ENCODE measurements at places on chromosomes 12 and 14.

- no peak for DNase-seq
These were observed 493.2 kb upstream of the GARIN6 start for GRCh38 chr12:99154216-99154982.

DNA sequence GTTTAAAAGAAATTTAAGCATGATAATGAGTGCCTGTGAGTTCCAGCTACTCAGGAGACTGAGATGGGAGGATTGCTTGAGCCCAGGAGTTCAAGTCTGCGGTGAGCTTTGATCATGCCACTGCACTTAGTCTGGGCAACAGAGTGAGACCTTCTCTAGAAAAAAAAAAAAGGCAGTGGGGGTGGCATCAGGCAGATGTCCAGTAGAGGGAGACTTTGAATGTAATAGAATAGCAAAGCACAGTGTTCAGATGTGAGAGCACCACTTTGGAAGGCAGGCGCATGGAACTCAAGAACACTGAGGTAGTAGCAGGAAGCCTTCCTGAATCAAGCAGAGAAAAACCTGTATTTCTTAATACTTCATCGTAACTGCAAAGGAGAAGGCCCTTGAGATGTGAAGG, 394.5 kb upstream of the GARIN6 start:
- DNase-seq: no peak

- DNase-seq: peak; percentile 49
These were observed 6.7 kb downstream of the DDX47 start for GRCh38 chr12:12819752-12820311.

DNA sequence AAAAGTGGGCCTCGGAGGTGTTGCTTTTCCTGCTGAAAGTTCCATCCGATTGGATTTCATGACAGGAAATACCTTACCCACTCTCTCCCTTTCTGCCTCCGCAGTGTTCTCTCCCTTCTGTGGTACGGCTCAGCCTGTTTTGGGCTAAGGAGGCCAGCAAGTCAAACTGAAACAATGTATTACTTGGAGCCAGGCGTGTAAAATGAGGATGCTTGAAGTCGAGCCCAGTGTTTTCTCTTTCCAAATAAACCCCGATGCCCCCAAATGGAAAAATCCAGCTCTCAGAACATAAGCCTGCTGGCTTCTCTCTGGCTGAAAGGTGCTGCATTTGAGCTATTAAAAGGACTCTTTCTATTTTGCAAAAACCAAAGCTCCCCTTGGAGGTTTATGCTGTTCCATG, 124.7 kb downstream of the ZNF664 start:
- no peak for DNase-seq

DNA sequence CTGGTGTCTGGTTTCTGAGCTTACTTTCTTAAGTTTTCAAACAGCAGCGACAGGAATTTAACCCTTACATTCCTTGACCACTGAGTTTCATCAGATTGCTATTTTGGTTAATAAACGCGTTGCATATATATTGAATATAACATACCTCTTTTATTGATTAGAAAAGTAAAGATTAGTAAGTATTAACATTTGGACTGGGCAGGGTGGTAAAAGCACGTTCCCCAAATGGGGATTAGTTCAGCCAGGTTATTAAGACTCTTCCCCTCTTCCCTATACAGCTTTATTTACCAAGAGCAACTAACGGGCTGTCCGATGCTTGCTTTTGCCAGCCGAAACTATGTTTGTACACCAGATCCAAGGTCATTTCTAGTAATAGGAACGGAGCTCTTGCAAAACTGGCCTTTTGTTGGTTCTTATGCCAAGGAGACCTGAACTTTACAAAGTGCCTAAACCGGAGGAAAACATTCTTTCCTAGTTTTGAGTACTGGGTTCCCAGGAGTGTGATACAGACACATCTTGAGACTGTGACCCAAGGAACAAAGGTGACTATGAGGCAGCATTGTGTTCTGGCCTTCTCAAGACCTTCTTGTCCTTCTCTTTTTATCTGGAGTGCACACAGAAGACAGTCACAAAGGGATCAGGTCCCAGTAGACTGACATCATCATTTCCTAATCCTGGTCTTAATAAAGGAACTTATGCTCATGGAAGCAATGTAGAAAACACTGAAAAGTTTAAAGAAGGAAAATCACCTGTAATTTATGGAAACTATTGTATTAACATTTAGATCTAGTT, 2.6 kb downstream of the GLRX5 start:
- no peak for DNase-seq

DNA sequence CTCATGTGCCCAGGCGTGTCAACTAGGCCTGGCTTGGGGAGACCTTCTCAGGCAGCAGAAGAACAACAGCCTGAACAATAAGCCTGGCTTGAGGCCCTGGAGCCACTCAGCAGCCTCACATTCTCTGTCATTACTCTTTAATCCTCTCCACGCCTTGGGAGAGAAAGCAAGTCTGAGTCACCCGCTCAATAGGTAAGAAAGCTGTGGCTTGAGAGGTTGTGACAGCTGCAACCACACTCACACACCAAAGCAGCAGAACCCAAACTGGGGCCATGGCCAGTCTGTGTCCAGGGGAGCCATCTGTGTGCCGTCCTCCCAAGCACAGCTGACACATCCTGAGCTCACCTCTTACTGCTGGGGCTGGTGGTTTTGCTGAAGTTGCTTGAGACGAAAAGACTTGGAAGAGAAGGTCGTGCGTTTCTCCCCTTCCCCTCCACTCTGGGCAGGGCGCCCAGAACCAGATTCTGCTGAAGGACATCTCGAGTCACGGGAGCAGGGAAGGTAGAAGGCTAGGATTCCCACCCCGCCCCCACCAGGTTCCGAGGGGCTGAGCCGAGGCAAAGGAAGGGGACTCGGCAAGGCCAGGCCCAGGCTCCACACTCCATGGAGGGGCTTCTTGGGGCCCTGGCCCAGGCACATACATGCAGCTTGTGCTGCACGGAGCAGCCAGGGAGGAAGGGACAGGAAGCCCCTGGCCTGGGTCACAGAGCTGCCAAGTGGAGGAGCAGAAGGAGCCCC, 5.5 kb downstream of the TMEM63C start:
- no peak for DNase-seq

DNA sequence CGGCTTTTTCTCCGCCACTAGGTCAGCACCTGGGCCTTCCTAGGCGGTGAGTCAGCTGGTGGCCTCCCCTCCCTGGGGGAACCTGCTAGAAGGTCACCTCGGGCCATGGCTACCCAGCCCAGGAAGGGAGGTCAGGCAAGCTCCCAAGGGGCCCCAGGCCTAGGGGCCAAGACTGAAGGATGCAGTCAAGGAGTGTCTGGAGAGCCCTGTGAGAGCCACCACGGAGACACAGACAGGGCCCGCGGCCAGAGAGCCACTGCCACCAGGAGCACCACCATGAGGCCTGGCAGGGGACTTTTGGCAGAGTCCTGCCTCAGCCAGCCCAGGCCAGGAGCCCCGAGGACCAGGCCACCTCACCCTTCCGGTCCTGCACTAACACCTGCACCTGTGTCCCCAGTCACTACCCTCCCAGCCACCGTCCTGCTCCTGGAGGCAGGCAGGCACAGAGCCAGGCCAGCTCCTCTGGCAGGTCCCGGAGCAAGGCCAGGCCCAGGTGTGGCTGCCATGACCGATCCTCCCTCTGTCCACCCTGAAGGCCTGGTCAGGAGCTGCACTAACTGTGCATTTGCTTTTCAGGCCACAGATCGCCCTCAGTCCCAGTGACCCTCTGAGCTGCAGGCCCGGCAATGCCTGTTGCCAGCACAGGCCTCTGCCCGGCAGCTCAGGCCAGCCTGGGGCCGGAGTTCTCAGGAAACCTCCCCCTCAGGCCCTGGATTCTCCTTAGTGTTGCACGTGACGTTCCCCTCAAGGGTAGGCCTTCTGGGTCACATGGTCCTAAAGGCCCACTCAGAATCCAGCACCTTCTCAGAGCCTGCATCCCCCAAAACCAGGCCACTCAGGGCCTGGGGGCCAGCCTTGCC, 6.9 kb downstream of the PHETA1 start:
- DNase-seq: no peak

DNA sequence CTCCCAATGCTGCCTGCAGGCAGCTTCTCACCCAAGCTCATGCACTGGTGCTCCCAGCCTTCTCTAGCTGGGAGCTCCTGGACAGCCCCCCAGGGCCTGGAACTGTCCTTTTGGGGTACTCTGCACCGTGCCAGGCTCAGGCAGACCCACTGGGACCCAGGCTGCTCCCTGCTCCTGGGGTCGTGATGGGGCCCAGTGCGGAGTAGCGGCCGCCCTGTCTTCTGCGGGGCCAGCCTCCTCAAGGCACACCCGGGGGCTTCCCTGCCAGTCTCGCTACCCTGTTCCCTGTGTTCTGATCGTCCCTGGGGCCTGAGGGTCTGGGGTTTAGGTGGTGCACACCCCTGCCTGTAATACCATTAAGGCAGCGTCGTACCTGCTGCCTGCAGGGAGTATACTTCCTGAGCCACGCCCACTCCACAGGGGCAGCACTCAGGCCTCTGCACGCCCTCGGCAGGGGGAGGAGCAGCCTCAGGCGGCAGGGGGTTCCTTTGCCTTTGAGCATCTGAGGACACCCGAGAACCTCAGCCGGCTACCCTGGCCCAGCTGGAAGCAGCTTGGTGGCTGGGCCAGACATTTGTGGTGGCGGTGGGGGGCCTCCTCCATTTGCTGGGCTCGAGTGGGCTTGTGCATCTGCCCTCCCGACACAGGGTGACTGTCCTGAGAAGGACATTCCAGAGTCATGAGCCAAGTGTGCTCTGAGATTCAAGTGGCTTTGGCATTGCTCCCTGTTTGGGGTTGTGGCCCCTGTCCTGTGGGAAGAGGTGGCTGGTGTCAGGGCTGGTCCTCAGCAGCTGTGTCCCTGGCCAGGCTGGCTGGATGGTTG, 9.2 kb upstream of the CRIP2 start:
- no peak for DNase-seq

DNA sequence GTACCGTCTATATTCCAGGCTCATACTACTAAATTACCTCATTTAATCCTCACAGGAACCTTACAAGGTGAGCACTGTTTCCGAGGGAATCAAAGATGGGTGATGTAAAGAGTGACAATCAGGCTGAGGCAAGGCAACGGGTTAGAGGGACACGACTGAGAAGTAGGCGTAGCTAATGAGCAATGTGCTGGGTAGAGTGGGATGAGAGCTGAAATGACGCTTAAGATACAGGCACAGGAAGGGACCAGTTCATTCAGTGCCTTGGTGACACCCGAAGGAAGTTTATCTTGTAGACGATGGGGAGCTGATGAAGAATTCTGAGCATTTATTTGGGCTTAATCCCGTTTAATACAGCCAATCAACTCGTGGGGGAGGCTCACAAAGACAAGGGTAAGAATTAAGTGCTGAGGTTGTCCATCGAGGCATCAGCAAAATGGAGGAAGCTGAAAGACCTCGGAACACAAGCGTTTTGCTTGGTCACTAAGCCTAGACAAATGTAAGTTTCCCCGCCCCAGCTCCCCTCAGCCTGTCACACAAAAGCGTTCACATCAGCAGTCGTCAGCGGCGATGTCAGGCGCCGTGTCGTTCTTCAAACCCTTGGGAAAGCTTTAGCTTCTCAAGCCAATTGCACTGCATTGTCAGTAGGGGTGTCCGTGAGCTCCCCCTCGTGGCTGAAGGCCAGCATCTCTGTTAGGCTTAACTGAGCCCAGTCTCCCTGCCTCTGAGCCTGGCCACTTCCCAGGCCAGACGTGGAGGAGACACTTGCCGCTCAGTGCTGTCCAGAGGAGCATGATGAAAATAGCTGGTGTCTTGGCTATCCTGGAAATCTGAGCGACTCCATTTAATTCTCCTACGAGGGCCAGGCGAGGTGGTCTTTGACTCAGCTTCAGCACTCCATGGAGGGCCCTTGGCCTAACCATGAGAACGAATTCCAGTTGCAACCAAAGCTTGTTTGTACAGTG, 288.5 kb upstream of the G2E3 start:
- DNase-seq: peak; percentile 47

- DNase-seq: no peak
These were observed 127.3 kb upstream of the SLC38A2 start for GRCh38 chr12:46499901-46500300.

- no peak for DNase-seq
These were observed 118.8 kb downstream of the SLC6A15 start for GRCh38 chr12:84793558-84794367.

DNA sequence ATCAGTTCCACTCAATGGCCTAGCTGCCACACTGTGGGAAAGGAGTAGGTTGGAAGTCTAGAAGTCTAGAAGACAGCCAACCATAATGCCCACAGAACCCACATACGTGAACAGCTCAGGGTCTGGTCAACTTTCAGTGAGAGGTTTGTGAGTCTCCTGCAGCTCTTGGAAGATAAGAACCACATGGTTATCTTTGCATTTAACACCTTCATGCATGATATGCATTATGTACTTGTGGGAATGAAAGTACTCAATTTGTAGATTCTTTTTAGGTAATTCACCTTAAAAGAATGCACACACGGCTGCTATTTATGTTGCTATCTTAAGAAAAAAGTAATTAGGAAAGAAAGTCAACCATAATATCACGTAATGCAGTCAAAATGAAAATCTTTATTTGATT, 126.7 kb downstream of the ESRRB start:
- DNase-seq: no peak

DNA sequence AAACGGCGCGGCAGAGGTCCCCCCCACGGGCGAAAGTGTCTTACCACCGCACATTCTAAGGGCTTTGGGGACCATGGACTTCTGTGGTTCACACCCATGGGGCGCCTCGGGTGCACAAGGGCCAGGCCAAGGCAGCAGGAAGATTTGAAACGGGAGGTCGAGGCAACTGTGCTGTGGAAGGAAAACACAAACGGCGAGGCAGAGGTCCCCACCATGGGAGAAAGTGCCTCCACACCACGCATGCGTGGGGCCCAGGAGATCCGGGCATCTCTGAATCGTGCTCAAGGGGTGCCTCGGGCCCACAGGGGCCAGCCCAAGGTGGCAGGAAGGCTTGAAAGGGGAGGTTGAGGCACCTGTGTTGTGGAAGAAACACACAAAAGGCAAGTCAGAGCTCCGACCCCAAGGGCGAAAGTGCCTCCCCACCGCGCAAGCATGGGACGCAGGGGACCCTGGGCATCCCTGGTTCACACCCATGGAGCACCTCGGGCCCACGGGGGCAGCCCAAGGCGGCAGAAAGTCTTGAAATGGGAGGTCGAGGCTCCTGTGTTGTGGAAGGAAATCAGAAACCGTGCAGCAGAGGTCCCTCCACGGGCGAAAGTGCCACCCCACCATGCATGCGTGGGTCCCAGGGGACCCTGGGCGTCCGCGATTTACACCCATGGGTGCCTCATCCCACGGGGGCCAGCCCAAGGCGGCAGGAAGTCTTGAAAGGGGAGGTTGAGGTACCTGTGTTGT, 371.0 kb downstream of the ALG10 start:
- DNase-seq: no peak

GRCh38 chr12:45324391-45324790, 108.5 kb downstream of the ANO6 start:
- no peak for DNase-seq

Measured in pulmonary artery endothelial cell (primary cell).